ENCODE measurements at places on chromosomes 2 and 18. TPM values are rescaled to one million over a fixed set of nuclear protein-coding genes. Genes with fewer than 3 reads are reported as not detected.

TSGA10 gene
- total RNA-seq, result 11.3 TPM

MRPS5 gene
- 44.7 TPM for total RNA-seq

RND3 gene
- total RNA-seq, result 21.8 TPM

CRYGA gene
- total RNA-seq, result not detected

CUL3 gene
- 72.2 TPM for total RNA-seq

CCDC102B gene
- total RNA-seq, result 27.5 TPM

LYPD6B gene
- not detected for total RNA-seq

GKN1 gene
- total RNA-seq, result not detected

SCN7A gene
- 263 TPM for total RNA-seq

All from tibial nerve (tissue), 4 donors.